ENCODE measurements at places on chromosomes 2 and 18.

DNA sequence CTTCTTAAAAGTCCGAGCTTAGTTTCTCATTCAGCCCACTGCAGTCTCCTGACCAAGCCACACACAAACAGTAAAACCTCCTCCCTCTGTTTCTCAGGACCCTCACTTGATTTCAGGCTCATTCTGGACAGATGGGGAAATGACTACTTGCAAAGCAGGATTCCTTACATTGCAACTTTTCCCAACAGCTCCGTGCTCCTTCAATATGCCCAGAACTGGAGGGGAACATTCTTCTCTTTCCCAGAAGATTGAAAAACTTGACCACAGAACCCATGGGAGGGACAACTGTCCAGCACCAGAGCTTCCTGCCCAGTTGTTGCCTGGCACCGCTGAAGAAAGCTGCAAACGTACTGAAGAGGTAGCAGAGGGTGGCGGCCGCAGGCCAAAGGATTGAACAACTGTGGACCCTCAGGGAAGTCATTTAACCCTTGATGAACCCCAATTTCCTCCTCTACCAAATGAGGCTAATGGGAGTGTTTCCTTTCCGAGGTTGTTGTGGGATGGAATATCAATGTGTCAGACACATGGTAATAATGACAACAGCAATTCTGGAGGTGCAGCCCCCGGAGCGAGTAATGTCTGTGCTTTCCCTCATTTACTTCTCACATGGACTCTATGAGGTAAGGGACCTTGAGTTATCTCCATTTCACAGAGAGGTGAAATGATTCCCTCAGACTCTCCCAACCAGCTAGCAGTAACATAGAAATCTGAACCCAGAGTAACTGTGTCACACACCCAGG is 25.0 kb downstream of the BCL11A start:
- DNase-seq = no peak

DNA sequence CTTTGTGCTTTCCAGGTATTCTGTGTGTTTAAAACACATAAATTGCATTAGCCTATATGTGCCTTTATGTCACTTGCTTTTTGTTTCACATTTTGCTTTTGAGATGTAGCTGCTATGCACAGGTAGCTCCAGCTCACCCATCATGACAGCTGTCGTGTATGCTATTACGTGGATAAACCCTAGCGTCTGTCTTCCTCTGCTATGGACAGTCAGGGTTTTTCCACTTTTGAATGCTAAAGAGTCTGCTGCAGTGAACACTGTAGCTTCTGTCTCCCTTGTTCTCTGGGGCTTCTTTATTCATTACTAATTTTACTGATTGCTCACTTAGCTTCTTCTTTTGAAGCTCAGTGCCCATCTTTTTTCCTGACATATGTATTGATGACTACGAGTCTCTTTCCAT is 24.7 kb upstream of the MBP start:
- no peak for DNase-seq

DNA sequence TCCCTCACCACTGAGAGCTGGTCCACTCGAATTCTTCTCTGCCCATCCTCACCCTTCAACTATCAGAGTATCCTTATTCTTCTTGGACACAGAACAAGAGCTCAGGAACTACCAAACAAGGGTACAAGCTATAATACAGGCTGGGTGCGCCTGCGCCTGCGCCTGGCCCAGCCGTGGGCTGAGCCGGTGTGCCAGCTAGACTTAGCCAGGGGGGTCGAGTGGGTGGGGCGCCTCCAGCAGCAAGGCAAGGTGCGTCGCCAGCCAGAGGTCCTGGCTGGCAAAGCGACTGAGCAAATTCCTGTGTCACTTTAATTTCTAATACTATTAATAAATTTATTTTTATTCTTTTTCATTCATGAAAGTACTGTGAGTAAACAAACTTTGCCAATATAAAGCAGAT is 1072.6 kb upstream of the PIK3C3 start:
- no peak for DNase-seq

- no peak for DNase-seq
These were observed 188.9 kb downstream of the MYO1B start for GRCh38 chr2:191434072-191434471.

DNA sequence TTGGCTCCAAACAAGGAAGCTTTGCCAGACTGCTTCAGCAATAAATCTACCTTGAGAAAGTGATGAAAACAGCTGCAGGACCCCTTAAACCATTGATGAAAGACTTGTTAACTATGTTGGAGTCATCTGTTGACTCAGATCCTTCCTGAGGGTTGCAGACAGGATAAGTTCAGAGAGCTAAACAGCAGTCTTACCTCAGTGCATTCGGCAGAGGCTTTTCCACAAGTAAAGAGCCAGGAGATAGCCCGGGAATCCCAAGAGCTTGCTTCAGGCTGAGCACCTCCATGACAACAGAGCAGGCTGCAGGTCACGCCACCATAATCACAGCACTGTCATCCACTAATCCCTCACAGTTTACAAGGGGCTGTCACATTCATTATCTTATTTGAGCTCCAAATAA is 23.7 kb downstream of the KIAA2012 start:
- DNase-seq = no peak

GRCh38 chr2:17272170-17272569 is 246.1 kb downstream of the RAD51AP2 start:
- DNase-seq = no peak

GRCh38 chr2:58494071-58494501 is 253.0 kb upstream of the FANCL start:
- no peak for DNase-seq

DNA sequence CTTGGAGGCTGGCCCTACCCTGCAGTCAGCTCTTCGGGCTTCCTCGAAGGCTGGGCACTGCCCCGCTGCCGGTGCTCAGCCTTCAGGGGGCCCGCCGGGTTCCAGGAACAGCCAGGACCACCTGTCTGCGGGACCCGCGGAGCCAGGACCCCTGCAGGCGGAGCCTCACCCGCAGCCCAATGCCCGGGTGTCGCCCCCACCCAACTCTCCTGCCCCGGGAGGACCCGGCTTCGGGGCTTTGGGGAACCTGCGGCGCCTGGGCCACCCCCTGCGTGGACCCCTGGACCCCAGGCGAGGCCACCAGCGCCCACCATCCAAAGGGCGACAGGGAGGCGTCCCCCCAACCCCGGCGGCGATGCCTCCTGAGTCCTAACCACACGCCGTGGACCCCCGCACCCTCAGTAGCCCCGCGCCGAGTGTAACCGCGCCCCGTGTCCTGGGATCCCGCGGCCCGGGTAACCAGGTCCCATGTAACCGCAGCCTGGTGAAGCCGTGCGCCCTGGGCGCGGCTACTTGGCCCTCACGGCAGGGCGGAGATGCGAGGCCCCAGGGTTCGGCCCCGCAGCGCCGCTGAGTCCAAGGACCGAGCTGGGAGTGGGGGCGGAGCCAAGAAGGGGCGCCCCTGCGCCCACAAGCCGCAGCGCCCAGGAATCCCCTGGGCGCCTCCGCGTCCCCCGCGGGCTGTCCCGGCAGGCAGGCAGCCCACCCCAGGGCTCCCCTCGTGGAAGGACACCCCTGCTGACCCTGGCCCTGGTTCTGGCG is 11.0 kb upstream of the UBE2F start:
- DNase-seq = no peak

DNA sequence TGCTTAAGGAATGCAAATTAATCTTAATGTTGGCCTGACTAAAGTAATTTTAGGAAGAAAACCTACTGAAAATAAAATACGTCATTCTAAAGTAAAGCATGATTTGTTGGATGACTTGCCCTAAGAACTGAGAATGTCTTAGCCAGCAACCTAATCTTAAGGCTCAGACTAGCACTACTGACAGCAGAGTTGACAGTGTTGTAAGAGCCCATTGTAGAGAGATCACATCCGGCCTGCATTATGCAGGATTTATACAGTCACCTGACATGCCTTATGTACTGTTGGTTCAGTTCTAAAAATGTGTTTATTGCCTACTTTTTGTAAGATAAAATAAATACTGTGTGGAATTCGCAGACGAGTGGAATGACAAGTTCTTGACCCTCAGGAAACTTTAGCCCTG is 82.3 kb downstream of the TMEM185B start:
- DNase-seq = no peak

GRCh38 chr2:171592036-171592555 is 69.8 kb downstream of the CYBRD1 start:
- DNase-seq = no peak

DNA sequence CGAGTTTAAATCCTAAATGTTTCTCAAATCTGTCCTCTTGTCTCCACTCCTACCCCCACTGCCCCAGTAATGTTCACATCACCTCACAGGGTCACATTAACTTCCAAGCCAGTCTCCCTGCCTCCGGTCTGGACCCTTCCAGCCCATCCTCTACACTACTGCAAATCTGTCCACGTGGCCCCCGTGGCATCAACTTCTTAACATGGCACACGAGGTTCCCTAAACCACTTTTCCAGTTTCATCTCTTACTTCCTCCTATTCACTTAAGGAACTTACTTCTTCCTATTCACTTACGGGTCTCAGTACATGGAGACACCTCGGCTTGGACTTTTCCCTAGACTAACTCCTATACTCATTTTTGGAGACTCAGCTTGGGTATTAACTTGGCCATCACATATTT is 27.0 kb downstream of the MRPL33 start:
- no peak for DNase-seq

All from CD4-positive, alpha-beta T cell treated with Interleukin-12 subunit alpha and Interleukin-12 subunit beta, for 1 hour (primary cell).